ENCODE measurements at places on chromosomes 1 and 21.
A peak's percentile ranks its signal among the peaks of the same experiment; 100 is the strongest.

- DNase-seq: no peak
These were observed 134.3 kb upstream of the ATP1B1 start for GRCh38 chr1:168972225-168972624.

DNA sequence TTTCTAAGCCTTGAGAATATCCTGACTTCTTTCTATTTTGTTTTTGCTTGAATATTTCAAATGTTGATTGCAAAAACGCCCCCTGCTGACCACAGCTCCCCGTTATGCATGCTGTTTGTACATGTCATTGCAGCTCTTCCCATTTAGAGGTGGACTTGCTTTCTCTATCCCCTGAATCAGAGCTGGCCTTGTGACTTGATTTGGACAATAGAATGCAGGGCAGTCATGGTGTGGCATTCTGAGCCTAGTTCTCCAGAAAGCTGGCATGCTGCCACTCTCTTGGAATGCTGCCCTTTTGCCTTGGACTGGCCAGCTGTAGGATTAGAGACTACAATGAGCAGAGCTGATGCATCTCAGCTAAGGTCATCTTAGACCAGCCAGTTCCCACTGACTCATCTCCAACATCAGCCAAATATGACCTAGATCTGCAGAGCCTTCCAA lies 1561.5 kb downstream of the MRPL39 start:
- no peak for DNase-seq

DNA sequence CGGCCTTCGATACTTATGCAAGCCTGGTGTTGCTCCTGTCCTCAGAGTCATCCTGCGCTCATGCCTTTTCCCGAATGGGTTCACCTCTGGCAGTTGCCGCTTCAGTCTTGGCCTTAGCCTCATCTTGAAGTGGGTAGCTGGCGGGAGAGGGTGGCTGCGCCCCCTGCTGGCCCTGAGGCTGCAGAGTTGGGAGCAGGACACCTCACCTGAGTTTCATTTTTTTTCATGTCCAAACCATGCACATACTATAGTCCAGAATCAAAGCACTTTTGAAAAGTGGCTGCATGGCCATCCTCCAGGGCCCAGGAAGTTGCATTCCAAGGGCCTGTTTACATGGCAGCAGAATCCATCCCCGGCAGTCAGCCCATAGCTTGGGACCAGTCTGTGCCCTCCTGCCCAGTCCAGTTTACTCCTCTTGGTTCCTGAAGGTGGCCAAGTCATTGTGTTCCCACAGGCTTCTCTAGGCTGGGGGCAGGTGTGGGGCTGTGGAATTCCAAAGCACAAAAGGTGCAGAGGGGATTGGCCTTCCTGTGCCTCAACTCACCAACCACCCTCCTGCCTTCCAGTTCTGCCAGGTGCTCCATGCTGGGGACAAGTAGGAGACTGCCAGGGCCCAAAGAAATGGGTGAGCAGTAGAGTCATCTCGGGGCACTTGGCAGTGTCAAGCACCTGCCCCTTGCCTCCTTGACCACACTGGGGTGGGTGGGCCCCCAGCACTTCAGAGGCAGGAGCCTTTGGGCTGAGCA lies 44.0 kb downstream of the YARS1 start:
- peak; percentile 63 for DNase-seq

- no peak for DNase-seq
These were observed at the start of gene GPX7 for GRCh38 chr1:52601991-52602855. TSS of gene GPX7 (plus strand) at chr1:52602371. CDS start at chr1:52602410, 39 bp downstream.

GRCh38 chr1:174160109-174160473 lies 771 bp downstream of the RABGAP1L start:
- peak; percentile 77 for DNase-seq

DNA sequence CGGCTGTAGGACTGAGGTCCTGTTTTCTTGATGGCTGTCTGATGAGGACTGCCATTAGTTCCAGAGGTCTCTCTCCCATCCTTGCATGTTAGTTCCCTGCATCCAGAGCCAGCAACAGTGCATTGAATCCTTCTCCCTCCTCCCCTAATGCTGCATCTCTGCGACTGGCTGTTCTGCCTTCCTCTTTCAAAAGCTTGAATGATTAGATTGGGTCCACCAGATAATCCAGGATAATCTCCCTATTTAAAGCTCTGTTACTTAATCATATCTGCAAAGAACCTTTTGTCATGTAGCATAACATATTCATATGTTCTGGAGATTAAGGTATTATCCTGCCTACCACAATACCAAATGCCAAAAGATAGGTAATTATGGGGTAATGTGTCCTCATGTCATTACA lies 377.5 kb downstream of the GPATCH2 start:
- DNase-seq: no peak

DNA sequence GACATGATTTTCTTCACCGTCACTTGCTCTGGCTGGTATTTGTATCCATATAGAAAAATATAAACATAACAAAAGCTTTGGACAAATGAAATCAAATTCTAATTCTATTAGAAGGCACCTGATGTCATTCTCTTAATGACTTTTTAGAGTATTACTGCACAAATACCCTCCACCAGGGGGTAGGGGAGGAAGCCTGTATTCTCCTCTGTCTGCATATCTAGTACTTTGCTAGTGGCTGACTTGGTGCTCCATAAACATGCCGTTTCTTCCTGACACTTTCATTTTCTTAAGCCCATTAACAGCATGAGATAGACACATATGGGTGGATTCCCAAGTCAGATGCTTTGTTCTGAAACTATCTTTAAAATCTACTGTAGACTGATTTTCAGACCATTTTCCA lies 20.6 kb upstream of the KCNJ15 start:
- DNase-seq: no peak

GRCh38 chr1:207079706-207080241 lies 8.9 kb upstream of the C4BPB start:
- no peak for DNase-seq

- no peak for DNase-seq
These were observed 122.9 kb upstream of the IRF2BP2 start for GRCh38 chr1:234732671-234733390.

GRCh38 chr1:21451212-21451611 lies 11.3 kb downstream of the NBPF3 start:
- no peak for DNase-seq

DNA sequence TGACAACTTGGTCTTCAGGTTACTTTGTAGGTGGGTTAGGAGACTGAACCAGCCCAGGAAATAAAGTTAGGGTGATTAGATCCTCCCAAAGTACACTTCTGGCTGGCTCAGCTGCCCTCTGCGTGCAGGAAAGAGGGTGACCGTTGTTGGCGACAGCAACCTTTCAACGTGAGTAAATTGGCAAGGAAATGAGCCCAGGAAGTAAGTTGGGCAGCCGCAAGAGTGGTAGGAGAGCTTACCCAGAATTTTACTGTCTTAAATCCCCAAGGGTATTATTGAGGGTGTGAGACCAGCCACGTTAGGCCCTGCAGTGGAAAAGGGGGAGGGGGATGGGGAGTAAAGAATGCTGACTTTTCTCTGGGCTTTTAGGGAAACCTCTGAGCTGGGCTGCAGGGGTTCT lies 1.6 kb downstream of the TENT5C start:
- no peak for DNase-seq

GRCh38 chr1:25524568-25525360 lies 18.6 kb upstream of the LDLRAP1 start:
- no peak for DNase-seq

GRCh38 chr1:30404341-30404740 lies 319.0 kb downstream of the MATN1 start:
- DNase-seq: peak; percentile 33

- no peak for DNase-seq
These were observed 2.5 kb upstream of the ZNF683 start for GRCh38 chr1:26375081-26375480.

DNA sequence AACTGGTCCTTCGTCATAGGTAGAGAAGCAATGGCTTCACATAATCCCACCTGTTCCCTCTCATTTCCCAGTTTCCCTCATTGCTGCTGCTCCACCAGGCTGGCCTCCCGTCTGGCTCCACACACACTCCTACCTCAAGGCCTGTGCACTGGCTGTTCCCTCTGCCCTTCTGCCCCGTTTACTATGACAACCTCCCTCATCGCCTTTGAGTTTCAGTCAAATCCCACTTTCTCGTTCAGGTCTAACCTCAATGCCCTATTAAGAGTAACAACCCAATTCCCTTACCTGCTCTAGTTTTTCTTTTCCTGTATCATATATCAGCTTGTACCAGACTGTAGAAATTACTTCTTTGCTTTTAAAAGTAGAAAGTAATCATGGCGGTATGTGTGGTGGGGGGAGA lies 589.7 kb downstream of the SMYD3 start:
- DNase-seq: no peak

DNA sequence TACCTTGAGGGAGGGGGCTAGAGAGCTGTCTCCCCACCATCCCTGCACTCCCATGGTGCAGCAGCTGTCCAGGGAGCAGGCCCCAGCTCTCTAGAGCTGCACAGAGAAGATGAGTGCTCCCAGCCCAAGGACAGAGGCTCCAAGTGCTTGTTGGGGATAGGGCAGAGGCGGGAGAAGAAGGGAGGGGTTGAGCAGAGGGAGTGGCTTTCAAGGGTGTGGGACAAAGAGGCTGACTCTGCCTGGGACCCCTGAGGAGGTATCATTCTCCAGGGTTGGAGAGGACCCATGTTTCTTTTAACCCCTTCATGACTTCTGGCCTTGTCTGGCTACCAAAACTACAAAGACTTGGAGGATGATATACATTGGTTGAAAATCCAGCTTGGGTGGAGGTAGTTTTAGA lies 14.6 kb downstream of the FOXD2 start:
- DNase-seq: no peak

- DNase-seq: no peak
These were observed 29.0 kb downstream of the THAP3 start for GRCh38 chr1:6653436-6654290.

DNA sequence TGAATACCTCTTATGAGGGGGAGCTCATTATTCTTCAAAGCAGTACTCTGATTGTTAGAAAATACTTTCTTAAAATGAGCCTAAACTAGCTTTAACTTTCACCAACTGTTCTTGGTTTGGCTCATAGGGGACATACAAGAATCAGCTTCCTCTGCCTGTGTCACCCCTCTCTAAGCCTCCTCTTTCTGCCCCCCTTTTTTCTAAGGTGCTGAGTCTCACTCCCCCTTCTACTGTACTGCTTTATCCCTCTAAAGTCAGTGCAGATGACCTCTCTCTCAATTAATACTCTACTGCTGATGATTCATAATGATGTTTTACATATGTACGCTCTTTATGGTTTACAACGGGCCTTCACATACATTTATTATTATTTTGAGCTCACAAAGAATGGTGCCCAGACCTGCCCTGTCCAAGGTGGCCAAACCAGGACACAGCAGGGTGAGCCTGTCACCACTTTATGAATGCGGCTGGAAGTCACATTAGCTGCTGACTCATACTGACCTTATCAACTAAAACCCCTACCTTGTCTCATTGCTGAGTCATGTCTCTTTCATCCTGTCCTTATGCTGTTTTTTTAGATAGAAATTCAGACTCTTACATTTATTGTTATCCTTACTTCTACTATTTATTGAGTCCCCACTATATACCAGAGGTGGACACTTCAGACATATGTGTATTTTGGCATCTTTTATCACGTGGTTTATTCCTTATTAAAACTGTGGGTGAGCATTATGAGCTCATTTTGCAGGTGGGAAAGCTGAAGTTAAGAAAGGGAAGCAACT lies 126.9 kb downstream of the RNF220 start:
- no peak for DNase-seq

GRCh38 chr21:42386034-42386591 lies 9.7 kb downstream of the TMPRSS3 start:
- no peak for DNase-seq

DNA sequence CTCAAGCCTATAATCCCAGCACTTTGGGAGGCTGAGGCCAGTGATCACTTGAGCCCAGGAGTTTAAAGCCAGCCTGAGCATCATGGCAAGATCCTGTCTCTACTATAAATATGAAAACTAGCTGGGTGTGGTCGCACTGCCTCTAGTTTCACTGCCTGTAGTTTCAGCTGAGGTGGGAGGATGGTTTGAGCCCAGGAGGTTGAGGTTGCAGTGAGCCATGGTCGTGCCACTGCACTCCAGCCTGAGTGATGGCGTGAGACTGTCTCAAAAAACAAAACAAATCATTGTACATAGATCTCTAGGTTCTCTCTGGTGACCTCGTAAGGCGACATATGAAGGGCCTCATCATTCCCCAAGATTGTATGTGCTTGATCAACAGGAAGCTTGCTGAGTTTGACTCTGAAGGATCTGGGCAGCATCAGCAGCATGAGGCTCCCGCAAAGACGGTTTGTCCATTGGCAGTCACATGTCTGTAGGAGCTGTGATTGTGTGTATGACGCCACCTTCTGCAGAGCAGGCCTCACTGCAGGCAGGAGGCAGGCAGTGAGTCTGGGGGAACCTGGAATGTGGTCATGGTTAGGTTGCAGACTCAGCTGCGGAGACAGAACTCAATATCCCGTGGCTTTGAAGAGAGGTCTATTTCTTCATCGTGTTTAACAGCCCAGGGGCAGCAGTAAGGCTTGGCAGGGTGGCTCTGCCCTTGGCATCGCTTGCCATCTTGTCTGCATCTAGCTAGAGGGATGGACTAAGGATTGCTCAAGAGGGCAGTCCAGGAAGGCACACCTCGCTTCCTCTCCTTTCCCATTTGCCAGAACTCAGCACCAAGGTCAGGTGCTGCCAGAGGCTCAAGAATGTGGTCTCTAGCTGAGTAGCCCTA lies 14.0 kb downstream of the ATP5PO start:
- DNase-seq: no peak

GRCh38 chr1:25695090-25695770 lies 78.6 kb downstream of the MAN1C1 start:
- peak; percentile 85 for DNase-seq

DNA sequence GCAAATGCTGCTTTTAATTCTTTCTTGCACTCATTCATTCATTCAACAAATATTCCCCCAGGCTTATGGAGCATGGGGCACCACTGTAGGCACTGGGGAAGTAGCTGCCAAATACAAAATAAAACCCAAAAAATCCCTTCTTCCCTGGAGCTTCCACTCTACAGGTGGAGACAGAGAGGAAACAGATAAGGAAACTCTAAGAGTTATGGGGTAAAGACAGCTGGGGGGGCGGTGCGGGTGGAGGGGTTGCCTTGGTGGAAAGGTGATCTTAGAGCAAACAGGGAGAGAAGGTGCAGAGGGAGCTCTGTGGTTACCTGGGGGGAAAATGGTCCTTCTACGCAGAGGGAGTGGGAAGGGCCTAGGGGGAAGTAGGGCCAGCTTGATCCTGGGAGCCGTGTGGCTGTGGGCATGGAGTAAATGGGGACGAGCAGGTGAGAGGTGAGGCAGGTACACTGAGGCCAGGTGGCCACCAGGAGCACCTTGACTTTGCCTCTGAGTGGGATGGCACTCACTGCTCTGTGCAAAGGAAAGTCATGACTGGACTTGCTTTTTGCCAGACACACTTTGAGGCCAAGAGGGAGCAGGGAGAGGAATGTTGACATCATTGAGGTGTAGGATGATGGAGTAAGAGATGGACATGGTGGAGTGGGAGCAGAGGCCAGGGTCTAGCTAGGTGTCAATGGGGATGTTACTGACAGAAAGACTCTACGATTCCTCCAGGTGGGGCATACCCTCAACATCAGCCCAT lies 152.0 kb downstream of the ETS2 start:
- no peak for DNase-seq

GRCh38 chr1:51417496-51418383 lies 87.4 kb upstream of the TTC39A start:
- no peak for DNase-seq

DNA sequence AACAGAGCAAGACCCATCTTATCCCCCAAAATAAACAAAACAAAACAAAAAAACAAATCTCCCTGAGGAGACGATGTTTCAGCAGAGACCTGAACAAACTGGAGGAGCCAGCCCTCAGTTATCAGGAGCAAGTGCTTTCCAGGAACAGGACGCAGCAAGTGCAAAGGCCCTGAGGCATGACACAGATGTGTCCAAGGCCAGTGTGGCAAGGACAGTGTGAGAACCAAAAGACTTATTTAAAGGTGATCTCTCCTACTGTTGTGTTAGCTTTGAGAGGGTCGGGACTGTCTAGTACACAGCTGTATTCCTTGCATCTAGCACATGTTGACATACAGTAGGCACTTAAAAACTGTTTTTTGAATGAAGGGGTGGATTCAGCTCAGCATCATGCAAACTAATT lies 48.0 kb downstream of the FOXD2 start:
- no peak for DNase-seq
